ENCODE measurements at places on chromosomes 16 and 17.
A peak's percentile ranks its signal among the peaks of the same experiment; 100 is the strongest.

- no peak for DNase-seq
These were observed 21.4 kb downstream of the TOM1L2 start for GRCh38 chr17:17950806-17951205.

GRCh38 chr16:17219991-17220390 is 250.8 kb downstream of the XYLT1 start:
- peak; percentile 93 for DNase-seq

GRCh38 chr17:15744074-15744676 is 12.1 kb downstream of the TBC1D26 start:
- no peak for DNase-seq

- no peak for DNase-seq
These were observed 13.1 kb downstream of the ZSCAN10 start for GRCh38 chr16:3085868-3086595.

DNA sequence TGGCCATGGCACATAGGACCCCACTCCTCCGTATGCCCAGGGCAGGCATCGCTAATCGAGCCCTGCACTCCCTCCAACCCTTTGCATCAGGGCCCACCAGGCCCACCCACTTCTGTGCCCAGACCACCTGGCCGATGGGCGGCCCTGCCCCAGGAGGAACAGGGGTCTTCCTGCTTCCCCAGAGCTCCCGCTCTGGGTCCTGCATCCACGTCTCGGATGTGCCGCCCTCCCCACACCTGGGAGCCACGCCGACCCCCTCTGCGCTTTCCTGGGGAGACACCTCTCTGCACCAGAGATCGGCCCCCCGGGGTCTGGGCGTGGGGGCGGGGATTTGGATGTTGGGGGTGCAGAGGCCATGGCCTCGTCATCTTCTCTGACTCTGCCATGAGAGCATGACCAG is 21.1 kb upstream of the SSTR5 start:
- DNase-seq = no peak

GRCh38 chr16:24214992-24215391 is 41.1 kb upstream of the CACNG3 start:
- no peak for DNase-seq

DNA sequence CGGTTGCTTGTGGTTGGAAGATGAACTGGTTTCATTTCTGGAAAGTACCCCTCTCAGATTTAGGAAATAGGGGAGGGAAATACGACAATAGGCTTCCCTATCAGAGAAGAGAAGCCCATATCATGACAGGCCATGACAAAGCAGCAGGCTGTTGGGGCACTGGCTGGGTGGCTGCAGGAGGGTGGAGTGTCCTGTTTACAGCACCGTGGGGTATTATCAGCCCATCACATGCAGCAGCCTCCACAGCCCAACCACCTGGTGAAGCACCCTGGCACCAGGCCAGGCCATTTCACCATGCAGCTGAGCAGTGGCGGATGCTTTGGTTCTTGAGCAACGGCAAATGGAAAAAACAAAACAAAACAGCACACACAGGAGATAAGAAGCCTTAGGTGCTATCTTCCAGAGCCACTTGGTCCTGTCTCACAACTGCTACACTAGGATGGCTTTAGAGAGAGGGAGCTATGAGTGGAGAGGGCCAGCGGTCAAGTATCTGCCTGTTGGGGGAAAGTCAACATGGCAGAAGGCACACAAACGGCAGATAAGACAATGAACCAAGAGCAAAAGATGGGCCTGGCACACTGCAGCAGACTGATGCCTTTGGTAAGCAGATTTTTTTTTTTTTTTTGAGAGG is 24.2 kb downstream of the FAM117A start:
- peak; percentile 82 for DNase-seq

- no peak for DNase-seq
These were observed 50.1 kb downstream of the GTF3C1 start for GRCh38 chr16:27499659-27500055.

DNA sequence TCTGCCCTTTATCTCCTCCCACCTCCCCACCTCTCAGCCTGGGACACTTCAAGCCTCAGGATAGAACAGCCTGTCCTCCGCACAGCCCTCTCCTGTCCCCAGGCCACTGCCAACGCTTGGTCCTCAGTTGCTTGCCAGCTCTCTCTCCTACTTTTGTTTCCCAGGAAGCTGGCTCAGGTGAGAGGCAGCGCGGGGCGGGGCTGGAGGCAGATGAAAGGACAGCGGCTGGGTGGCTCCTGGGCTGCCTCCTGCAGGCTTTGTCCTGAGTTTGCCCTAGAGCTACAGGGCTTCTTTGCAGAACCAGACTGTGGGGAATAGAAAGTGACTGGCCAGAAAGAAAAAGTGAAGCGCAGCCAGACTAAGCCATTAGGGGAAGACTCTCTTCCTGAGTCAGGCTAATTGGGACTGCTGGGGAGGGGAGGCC is 48.2 kb upstream of the CDC42EP4 start:
- DNase-seq = no peak

- DNase-seq = no peak
These were observed 12.1 kb downstream of the HEATR9 start for GRCh38 chr17:35856603-35857002.

- DNase-seq = peak; percentile 65
These were observed 5.5 kb upstream of the COIL start for GRCh38 chr17:56966338-56966737.

GRCh38 chr16:2810651-2811050 is 6.4 kb upstream of the PRSS21 start:
- DNase-seq = no peak

DNA sequence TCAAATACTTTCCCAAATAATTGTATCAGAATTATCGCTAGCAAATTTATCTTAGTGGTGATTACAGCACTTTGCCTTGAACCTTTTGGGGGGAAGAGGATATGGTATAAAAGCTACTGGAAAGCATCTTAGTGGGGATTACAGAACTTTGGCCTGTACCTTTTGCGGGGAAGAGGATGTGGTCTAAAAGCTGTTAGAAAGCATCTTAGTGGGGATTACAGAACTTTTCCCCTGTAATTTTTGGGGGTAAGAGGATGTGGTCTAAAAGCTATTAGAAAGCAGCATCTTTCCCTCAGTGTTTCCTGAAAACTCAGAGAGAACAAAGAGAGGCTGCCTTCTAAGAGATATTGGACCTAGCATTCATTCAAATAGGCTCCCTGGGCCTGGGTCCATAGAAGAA is 4.1 kb downstream of the SLFN12 start:
- DNase-seq = no peak

DNA sequence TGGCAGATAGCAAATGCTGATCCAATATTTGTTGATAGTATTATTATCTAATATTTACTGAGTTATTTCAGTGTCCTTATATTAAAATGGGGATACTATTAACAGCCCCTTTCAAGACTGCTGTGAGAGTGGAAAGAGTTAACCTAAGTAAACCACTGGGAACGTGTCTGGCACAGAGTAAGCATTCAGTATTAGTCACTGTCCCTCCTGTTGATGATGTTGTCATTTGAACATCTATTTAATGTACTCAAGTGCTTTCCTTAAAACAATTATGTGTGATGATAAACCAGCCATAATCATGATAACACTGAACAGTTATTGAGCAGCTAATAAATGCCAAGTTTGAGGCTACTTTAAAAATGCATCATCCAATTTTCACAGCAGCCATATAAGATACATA is 135.7 kb upstream of the XYLT1 start:
- DNase-seq = no peak

DNA sequence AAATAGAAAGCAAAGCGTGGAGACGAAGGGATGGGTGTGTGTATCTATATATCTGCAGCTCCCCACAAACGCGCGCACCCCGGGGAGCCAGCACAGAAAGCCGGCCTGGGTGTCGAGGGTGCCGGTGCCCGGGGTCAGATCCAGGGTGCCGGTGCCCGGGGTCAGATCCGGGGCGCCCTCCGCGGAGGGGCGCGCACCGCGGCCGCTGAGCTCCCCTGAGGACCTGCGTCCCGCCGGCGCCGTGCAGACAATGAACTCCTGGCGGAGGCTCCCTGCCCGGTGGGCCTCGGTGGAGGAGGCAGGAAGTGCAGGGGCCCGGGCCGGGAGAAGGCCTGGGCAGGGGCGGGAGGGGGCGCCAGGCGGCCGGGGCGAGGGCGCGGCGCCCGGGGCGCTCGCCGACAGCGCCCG is 1.1 kb downstream of the ZNF423 start:
- DNase-seq = peak; percentile 44

DNA sequence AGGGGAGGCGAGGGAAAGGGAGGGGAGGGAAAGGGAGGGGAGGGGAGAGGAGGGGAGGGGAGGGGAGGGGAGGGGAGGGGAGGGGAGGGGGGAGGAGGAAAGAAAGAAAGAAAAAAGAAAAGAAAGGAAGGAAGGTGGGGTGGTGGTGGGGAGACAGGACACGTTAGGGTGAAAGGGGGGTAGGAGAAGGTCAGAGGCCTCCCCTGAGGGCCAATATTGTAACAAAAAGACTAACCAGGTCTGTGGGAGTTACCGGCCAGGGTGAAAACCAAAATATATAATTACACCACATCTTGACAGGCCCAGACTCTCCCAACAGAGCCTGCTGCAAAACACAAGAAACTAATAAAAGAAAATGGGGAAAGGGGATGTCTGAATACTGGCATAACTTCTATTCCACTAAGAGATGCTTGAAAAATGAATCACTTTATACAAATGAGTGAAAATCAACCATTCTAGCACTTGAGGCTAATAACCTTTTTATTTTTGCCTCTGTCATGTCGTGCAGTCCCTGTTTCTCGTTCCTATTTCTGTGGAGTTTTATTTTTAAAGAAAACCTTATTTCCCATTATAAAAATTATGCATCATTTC is 10.0 kb downstream of the WDR45B start:
- DNase-seq = no peak

DNA sequence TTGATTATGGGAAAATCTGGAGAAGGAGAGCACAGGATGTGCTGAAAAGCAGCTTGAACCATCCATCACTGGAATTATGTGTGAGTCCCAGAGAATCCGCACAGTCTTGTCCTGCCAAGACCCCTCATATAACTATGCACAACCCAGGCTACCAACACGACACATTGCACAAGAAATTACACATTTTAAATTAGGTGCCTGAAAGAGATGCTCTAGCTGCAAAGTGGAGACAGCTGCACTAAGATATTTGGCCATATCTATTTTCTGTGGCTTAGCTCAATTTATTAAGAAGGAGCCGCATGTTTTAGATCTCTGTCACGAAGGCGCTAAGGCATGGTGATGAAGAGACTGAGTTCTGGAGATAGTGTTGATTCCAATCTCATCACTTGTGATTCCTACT is 1308.4 kb downstream of the CDH8 start:
- DNase-seq = no peak

GRCh38 chr17:8894673-8895578 is 27.5 kb upstream of the PIK3R6 start:
- peak; percentile 22 for DNase-seq

DNA sequence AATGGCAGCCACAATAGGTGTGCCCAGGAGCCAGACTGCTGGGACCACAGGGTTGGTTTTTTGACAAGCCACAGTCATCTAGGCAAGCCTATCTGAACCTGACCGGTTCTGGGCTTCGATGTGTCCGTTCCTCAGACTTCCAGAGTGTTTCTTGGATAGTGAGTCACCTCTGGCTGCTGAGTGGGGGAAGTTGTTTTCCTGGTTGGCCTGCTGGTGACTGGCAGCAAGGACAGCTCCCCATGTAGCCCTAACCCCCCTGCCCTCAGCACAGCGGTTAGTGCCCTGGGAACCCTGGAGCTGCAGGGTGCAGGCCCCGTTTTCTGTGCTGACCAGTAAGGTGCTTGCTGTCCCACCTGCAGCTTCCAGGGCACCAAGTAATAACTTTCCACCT is 65.5 kb downstream of the PLD6 start:
- DNase-seq = no peak

DNA sequence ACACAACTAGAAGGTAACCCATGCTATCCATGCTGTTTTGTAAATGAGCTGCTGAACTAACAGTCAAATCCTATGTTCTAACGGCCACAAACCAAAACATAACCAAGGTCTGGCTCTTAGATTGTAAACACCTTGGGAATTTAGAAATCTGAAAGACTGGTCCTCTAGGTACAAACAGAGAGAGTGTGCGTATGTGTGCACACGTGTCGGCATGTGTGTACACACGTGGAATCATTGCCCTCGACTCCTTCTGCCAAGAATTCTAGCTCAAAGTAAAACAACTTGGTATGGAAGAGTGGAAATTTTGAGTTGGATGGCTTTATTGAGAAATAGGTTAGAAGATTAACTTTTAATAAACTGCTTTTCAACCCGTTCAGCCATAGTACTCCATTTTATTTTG is 18.1 kb upstream of the GHDC start:
- DNase-seq = no peak

- no peak for DNase-seq
These were observed 21.4 kb downstream of the ADAM11 start for GRCh38 chr17:44780161-44780560.

DNA sequence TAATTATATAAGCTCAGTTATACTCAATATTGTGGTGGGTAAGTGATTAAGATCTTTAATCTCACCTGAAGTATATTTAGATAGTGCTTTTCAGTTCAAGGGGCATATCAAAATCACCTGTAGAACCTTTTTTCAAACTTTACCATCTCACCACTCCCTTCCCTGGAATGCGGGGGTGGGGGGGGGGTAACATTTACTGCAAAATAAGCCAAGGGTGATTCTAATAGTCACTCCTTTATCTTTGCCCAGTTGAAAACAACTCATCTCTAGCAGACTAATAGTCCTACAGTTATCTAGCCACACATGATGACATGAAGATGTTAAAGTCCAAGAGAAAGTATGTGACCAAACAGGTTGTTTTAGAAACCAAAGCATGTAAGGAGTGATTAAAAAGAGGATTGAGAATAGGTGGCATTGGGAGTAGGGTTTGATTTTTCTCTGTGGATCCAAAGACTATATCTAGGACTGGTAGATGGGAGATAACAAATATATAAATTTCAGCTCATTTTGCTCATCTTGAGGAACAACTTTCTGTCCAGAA is 21.5 kb downstream of the LPCAT2 start:
- no peak for DNase-seq

DNA sequence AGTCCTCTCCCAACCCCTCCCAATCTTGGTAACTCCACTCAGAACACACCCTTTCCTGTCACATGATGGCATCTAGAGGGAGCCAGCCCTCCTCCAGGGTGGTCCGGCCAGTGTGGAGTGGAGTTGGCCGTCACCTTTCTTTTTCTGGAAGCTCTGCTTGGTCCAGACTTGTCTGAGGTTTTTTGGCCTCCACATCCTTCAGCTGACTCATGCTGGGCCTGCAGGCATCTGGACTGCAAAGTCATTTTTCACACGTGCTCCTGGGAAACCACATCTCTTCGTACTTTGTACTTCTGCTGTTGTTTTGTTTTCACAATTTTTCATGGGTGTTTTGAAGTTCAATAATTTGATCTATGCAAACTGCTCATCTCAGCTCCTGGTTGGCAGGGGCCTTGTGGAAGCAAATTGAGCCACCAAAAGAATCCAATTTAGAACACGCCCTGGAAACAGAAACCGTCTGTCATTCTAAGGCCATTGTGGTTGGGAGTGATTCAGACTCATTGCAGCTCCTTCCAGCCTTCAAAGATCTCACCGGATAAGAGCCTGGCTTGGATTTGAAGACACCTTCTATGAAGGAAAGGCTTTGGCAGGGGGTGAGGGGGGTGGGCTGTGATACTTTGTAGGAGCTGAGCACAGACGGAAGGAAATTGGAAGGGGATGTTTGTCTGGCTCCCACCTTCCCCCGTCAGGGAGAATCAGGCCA is 42.4 kb upstream of the NF1 start:
- DNase-seq = no peak

All from NCI-H2171 treated with DMSO at 0.1 percent for 48 hours (cell line).